ENCODE measurements at places on chromosomes 4 and X.

- no peak for DNase-seq
Observed at GRCh38 chr4:9938933-9939332, 82.4 kb downstream of the SLC2A9 start.

GRCh38 chr4:161577579-161578301 is 586.1 kb downstream of the FSTL5 start:
- DNase-seq, result no peak

- DNase-seq, result no peak
Observed at GRCh38 chrX:19904778-19905367, 17.5 kb upstream of the SH3KBP1 start.

- no peak for DNase-seq
Observed at GRCh38 chr4:22510750-22511149, 5.1 kb downstream of the ADGRA3 start.

DNA sequence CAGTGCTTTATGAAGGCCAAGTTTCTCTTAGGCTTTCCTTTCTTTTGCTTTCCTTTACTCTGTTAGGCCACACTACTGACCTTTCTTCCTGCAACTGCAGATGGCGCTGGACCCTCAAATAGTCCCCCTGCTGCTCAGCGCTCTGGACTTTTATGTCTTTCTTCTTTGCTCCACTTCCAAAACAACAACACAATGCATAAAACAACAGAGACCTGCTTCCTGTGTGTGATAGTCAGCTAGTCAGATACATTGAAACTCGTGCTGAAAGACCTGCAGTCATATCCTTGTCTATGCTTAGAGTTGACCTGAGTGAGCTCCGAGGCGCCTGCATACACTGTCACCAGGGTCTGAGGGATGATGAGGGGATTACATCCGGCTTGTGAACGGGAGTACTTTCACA is 108.9 kb upstream of the TEX13D start:
- no peak for DNase-seq

DNA sequence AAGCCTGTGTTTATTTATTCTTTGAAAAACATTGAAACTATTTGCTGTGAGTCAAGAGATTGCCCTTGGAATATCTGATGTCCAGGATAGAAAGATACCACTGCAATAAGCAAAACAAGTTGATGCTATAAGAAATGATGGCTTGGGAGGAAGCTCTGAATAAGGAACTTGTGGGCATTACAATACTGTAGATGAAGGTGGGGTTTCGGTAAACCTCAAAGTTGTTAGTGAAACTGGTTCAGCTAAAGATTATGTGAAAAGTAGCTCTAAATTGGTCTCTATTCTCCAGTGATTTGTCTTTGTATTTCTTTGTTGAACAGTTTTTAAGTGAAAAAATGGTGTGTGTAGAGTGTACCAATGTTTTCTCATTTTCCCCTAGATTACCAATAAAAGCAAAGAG is 128.7 kb downstream of the AKAP4 start:
- DNase-seq, result no peak
